MM.1S (cell line): ENCODE measurements at places on chromosomes 16 and 17.

- no peak for DNase-seq
Measured at GRCh38 chr17:72463287-72464102, 342.7 kb downstream of the SOX9 start.

DNA sequence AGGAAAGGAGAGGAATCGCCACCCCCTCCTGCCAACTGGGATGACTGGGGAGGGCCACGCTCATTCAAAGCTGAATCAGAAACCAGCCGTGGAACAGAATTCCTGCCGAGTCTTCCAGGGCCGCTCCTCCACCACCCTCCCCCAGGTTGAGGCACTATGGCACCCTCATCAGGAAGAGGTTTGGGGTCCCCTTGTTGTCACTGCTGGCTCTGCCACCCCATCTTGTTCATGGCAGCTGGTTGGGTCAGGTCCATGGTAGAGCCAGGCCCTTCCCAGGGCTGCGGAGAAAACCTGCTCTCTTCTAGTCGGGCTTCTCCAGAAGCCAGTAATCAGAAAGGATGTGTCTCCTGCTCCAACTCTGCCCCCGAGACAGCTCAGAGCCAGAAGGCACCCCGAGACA, 41.8 kb downstream of the KCNJ12 start:
- no peak for DNase-seq

DNA sequence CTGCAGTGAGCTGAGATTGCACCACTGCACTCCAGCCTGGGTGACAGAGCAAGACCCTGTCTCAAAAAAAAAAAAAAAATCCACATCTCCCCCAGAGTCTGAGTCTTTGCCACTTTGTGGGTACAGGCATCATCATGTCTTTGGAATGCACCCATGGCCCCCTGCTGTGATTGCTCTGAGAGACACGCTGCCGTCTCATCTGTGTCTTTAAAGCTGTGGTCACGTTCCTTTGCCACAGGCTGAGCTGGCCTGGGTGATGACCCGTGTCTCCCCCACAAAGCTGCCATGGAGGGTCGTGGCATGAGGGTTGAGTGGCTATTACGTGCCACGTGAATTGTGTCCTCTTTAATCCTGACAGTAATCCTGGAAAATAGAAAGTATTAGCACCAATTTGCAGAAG, 20.2 kb downstream of the CRISPLD2 start:
- DNase-seq, result no peak

GRCh38 chr17:36004594-36005108, 3.3 kb upstream of the CCL15 start:
- peak; percentile 33 for DNase-seq

DNA sequence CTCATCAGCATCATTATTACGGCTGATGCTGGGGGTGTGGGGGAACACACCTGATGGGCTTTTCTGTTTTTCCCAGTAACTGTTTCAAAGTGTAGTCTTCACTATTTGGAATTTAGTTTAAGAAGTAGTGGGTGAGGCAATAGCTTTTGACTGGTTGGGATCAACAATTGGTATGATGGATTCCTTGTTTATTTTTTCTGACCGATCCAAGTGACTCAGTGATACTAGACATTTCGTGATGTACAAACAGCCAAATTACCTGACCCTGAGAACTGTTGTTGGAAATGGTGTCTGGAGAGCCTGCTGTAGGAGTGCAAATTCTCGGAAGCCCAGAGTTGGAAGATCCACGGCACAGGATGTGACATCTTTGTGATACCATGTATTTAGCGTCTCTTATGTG, 204.2 kb downstream of the PRKCA start:
- no peak for DNase-seq
